ENCODE measurements at places on chromosomes 6 and 20.

- DNase-seq, result no peak
Measured at GRCh38 chr6:157514659-157515496, 133.9 kb downstream of the ZDHHC14 start.

GRCh38 chr6:31791324-31792089, 4.0 kb downstream of the VARS1 start:
- peak; percentile 55 for DNase-seq

GRCh38 chr20:20711413-20711812, 1.0 kb downstream of the RALGAPA2 start:
- no peak for DNase-seq

- no peak for DNase-seq
Measured at GRCh38 chr6:15267221-15267620, 21.4 kb downstream of the JARID2 start.

DNA sequence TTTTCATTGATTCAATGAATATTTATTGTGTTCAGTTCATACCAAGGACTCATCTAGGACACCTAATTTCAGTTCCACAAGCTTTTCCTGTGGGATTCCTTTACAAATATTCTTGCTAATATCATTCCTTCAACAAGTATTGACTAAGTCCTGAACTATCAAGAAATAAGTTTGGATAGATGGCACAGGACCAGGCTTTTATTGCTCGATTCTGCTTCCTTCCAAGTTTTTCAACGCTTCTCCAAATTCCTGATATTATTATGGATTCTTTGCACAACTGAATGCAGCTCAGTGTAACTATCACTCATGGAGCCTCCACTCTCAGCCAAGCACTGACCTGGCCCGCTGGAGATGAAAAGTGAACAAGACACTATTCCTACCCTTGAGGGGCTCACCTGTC, 32.7 kb upstream of the COL21A1 start:
- no peak for DNase-seq

GRCh38 chr6:148990403-148990802, 243.6 kb downstream of the UST start:
- DNase-seq, result no peak

GRCh38 chr6:2440516-2440915, 195.1 kb upstream of the GMDS start:
- DNase-seq, result no peak

DNA sequence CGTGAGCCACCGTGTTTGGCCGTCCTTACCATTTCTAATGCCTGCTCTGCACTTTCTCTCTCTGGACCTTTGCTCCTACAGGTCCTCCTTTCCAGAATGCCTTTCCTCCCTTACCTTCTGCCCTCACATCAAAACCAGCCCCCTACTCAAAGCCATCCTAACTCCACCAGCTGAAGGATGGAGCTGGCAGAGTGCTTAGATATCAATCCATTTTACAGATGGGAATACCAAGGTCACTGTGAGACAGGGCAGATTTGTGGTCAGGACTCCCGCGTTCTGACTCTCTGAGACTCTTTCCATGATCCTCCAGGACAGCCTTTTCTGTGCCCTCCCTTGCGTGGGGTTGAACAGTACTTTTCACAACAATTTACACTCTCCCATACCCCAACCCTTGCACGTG, 41.7 kb upstream of the SCRT2 start:
- no peak for DNase-seq

DNA sequence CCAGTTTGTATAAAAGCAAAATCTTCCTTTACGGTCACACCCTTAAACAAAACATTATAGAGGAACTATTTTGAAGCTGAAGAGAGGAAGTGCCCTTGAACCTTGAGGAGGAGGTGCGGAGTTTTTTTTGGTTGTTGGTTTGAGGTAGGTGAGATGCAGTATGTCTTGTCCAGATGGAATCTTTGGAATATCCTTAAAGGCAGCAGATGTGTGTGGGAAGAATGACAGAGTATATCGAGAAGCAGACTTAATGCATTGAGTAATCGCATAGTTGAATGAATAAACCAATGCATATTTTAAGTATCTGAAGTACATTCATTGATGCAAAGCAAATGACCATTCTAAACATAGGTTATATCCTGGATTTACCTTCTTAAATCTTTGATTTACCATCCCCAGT, 49.9 kb downstream of the AIG1 start:
- no peak for DNase-seq

DNA sequence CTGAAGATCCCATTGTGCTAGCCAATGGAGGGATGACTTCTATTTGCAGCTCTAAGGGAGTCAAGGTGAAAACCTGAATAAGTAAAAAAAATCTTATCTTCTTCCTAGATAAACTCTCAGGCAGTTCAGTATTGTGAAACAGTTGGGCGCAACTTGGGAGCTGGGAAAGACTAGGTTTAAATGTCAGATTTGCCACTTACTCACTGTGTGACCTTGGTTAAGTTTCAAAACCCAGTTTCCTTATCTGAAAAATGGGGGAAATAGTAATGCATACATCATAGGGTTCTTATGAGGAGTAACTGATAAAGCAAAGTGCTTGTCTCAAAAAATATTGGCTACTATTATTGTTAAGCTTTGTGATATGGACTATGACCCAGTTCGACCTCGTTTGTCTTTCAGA, 88.8 kb downstream of the CD83 start:
- DNase-seq, result no peak

DNA sequence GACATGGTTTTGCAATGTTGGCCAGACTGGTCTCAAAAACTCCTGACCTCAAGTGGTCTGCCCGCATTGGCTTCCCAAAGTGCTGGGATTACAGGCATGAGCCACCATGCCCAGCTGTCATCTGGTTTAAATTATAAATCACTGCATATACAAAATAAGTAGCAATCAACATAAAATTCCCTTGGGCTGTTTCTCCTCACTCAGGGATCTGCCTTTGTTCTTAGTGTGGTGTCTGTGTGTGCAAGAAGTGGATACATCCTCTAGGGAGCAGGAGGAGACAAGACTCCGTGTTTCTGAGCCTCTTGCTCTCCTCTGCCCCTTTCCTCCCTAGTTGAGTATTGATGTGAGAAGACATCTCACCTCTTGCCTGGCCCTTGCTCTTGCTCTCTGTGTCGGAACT, 65.2 kb upstream of the ADGRF4 start:
- DNase-seq, result no peak

DNA sequence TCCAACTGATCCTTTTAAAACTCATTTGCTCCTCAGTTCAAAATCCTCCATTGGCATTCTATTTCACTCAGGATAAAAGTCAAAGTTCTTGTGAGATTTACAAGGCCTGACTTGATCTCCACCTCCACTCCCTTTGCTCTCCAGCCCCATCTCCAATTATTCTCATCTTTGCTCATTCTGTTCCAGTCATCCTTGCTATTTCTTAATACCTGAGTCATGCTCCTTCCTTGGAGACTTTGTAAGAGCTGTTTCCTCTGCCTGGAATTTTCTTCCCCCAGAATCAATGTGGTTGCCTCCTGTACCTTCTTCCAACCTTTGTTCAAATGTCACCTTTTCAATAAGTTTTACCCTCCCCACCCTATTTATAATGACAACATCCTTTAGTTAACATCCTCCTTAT, 373.5 kb downstream of the HTR1B start:
- DNase-seq, result no peak

DNA sequence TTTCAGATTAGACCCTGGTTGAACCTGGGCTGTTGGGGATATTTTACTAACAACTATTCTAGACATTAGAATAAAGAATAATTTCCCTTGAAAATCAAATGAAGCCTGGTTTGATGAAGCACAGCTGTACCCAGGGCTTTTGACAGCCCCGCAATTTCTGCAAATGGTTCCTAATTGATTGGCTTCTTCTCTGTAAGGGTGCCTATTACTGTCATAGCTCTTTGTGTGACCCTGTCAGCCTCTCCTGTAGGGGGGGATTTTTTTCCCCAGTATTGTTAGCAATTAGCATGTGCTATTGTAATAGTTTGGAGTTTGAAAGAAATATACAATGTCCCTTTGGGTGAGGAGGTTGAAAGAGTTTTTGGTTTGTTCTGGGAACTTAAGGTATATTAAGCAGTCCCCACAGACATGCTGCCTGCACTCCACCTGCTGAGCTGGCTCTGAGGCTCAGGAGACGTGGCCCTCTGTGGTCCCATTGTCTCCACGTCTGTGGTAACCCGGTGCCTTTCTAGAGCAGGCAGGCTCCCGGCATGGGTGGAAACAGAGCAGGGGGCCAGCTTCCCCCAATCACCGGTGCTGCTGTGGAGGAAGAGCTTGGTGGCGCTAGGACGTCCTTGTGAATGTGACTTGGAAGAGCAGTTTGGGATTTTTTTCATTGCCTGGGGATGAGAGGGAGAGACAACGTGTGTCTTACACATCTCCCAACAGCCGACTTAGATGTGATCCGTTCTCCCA, 47.3 kb upstream of the CLDN20 start:
- DNase-seq, result no peak

DNA sequence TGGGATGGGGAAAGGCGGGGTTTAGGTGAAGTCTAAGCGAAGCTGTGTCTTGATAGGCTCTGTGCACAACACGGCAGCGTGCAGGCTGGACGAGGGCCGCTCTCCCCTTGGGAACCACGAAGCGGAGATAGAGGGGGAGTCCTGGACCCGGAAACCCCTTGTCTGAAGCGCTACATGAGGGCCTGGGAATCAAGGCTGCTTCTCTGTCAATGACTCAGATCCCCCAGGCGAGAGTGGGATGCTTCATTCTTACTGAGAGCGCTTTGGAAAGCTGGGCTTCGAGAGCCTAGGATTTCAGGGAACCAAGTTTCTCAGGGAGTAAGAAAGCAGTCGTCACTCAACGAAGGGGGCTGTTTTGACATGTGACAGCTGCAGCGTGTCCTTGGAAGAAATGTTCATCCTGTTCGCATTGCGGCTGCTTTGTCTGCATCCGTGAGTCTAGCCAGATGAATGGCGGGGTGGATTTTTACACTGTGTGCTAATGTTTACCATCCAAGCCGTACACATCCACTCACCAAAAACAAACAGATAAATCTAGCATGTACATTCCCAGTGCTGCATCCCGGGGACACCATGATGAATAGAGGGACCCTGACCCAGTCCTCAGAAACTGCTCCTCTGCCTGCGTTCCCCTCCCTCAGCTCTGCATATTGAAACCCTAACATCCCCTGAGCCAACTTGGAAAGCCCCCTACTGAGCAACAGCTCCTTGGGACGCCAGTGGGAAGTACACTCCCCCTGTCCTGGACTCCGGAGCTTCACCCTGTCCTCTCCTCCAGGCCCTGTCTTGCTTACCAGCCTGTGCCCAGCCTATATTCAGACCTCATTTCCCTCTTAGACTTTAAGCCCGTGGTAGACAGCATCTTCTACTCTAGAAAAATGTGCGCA, 24.5 kb upstream of the RTF2 start:
- peak; percentile 23 for DNase-seq

DNA sequence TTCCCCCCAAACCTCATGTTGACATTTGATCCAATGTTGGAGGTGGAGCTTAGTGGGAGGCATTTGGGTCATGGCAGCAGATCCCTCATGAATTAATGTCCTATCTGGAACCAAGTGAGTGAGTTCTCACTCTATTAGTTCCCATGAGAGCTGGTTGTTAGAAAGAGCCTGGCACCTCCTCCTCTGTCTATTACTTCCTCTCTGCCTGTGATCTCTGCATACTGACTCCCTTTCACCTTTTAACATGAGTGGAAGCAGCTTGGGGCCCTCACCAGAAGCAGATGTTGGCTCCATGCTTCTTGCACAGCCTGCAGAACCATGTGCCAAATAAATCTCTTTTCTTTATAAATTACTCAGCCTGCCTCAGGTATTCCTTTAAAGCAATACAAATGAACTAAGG, 127.3 kb upstream of the RALGAPA2 start:
- DNase-seq, result no peak

DNA sequence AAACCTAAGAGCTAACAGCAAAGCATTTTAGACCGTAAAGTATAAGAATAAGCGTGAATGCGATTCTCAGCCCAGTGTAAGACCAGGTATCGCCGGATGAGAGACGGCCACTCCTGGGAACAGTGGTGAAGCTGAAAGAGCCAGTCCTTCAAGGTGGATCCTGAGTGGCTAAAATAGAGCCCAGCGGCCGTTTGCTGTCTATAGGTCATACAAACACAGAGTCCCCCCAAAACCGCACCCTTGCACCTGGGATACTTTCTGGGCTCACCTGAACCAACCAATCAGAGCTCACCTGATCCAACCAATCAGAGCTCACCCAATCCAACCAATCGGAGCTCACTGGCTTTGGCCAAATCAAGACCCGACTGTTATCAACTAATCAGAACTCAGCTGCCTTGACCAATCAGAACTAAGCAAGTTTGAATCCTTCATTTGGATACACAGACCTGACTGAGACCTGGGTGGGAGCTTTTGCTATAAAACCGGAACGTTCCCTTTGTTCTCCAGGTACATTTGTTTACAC, 248.2 kb downstream of the DLL1 start:
- DNase-seq, result no peak

- no peak for DNase-seq
Measured at GRCh38 chr20:23132293-23132929, 46.3 kb upstream of the CD93 start.

GRCh38 chr20:39298121-39298520, 336.0 kb downstream of the DHX35 start:
- DNase-seq, result no peak
